Suppressor macrophage treated with lipopolysaccharide for 4 hours (primary cell): ENCODE measurements at places on chromosomes 16 and 17.
A peak's percentile ranks its signal among the peaks of the same experiment; 100 is the strongest.

GRCh38 chr17:81651692-81652091 lies 4.7 kb downstream of the PDE6G start:
- DNase-seq = no peak

DNA sequence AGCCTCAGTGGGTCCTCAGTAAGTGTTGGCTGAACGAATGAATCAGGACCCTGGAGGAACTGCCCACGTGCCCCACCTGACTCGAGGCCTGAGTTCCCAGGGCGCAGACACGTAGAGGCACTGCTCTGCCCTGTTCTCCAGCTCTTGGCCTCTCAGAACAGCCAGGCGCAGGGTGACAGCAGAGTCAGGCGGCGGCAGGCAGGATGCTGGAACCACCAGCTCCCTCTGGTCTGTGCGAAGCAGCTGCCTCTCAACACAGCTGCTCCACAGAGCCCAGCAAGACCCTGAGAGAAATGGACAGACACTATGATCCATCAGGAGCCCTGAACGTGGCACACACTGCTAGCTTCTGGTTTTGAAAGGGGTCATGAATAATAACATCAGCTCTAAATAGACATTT lies 53.1 kb upstream of the BCO1 start:
- no peak for DNase-seq

- no peak for DNase-seq
Observed at GRCh38 chr17:28133562-28133970, 91.1 kb downstream of the NLK start.

- DNase-seq = no peak
Observed at GRCh38 chr17:1977583-1978395, 47.3 kb downstream of the RTN4RL1 start.

- DNase-seq = peak; percentile 42
Observed at GRCh38 chr17:68199837-68200688, 47.8 kb upstream of the AMZ2 start.
